ENCODE measurements at places on chromosomes 4 and X. TPM values are rescaled to one million over a fixed set of nuclear protein-coding genes. Genes with fewer than 3 reads are reported as not detected.

- ATAC-seq, result no peak
Measured at GRCh38 chr4:100644150-100644549, 126.3 kb upstream of the EMCN start.

DNA sequence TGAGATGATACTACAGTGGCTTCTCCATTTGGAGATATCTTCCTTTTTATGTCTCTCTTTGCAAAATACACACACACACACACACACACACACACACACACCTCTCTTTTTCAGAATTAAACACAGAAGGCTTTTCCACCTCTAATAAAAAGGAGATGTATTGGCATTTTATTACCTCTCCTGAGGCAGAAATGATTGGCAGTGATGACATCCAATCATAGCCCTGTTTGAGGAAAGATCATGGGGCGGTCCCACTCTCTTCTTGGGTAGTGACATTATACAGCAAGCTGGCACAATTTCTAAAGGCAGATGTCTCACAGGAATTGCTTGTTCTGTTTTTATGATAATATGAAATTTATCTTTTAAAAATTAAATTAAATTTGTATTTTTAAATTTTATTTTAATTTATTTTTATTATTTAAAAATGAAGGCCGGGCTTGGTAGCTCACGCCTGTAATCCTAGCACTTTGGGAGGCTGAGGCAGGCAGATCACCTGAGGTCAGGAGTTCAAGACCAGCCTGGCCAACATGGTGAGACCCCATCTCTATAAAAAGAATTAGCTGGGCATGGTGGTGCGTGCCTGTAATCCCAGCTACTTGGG lies 15.6 kb downstream of the CHRNA9 start:
- no peak for ATAC-seq

DNA sequence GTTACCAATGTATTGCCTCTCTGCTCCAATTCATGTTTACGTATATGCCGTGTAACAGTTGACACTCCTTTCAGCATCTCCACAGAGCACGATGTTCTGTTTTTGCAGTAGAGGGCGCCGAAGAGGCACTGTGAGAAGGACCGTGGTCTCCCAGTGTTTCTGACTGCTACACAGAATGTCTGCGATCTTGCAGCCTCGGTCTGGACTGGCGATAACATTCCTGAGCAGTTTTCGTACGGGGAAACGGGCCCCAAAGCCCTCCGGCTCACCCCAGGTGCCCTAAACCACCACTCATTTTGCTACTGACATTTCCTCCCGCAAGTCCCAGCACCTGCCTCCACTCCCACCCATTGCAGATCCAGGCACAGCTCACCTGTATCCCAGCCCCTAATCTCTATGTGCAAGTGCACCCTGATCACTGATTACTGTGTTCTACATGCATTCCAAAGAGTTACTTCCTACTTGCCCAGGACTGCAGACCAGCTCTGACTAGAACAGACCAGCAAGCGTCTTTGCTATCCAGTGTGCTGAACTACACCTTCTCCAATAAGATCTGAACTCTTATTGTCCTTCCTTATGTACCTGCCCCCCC lies 12.4 kb upstream of the NFXL1 start:
- peak; percentile 84 for ATAC-seq

DNA sequence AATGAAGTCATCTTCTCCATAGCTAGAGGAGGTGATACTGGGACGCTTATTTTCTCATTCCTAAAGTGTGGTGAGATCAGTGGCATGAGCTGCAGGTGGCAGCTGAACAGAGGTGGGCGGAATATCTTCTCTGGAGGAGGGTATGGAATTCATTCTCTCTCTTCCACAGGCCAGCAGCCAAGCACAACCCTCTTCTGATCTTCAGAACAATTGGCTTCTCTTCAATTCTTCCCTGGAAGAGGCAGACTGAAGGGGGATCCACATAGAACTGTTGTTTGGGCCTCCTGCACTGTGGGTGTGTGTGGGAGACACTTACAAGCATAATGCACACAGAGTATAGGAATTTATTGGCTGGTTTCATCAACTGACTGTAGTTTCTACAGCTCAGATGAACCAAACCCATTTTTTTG lies 180.4 kb upstream of the RASGEF1B start:
- ATAC-seq, result no peak

TMPRSS11F gene
- 12.4 TPM for total RNA-seq

FAM9B gene
- not detected for total RNA-seq

ADH1C gene
- 0.64 TPM for total RNA-seq

Data from esophagus mucosa (tissue), 1 donor.